ENCODE measurements at places on chromosomes 1 and 21.

GRCh38 chr1:47682198-47682597 lies 244.4 kb downstream of the FOXD2 start:
- DNase-seq = no peak

- DNase-seq = no peak
Observed at GRCh38 chr1:37676281-37677142, 15.8 kb upstream of the CDCA8 start.

- peak; percentile 40 for DNase-seq
Observed at GRCh38 chr21:39313042-39313570, 326 bp downstream of the BRWD1 start.

DNA sequence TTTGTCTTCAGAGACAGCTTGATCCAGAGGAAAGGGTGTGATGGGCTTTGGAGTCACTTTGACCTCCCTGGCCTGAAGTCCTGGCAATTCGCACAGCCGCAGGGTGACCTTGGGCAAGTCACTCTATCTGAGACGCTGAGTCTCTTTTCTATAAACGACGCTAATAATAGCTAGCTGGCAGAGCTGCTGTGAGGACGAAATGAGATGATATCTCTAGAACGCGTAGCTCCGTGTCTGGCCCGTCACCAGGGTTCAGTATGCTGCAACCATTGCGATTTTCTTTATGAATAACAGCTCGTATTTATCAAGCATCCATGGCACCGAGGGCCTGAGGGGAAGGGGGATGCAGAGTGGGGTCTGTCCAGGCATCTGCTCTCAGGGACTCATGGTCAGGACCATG lies 58.7 kb downstream of the IGSF21 start:
- no peak for DNase-seq

DNA sequence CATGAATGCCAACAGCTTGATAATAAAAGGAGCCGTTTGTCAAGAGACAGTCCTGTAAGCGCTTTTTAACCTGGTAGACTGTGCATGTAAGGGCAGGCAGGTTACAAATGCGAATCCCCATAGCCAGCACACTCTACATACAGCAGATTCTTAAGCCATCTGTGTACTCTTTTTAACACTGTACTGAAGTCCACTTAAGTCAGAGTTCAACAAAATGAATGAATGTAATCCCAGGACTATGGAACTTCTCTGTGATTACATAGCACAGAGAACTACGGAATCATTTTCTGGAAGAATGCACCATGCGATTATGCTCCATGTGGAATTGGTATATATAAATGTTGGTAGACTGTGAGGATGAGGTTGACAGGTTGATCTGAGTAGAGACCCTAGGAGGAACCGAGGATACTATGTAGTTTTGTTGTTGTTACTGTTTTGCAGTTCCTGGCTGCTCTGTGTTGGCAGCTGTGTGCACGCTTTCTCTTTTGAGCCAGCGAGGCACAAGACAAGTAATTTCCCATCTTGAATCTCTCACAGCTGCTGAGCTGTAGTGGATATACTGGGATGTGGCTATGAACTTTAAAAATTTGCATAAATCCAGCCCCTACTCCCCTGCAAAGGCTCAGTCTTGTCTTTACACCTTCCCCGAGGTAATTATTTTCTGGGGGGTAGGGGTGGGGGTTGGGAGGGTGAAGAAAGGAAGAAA lies 21.9 kb downstream of the LRRC8D start:
- DNase-seq = no peak

DNA sequence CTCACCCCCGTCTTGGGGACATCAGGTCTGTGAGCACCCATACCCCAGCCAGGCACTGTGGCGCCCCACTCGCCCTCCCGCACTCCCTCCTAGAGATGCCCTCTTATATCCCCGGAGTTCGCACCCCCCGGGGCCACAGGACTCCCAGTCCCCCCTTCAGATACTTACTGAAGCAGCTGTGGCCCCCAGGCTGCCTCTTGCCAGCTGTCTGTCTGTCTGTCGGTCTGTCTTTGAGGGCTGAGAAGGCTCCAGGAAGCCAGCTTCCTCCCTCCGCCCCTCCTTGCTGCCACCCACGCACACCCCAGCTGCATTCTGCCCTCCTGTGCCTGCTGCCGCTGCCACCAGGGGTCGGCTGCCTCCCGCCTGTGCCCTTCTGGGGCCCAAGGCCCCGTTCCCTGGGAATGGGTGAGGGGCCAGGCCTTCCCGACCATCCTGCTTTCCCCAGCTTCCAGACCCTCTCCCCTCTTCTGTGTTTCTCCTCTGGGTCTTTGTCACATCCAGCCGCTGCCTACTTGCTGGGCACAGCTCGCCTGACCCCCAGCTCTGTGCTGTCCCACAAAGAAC lies at the start of gene PTPN7:
TSS of gene PTPN7 (minus strand) at position 226 of the 564 bp plus-strand sequence. CDS start 1,200 bp downstream, outside the sequence.
- no peak for DNase-seq

GRCh38 chr1:201676197-201676596 lies 137.3 kb downstream of the NAV1 start:
- DNase-seq = no peak

DNA sequence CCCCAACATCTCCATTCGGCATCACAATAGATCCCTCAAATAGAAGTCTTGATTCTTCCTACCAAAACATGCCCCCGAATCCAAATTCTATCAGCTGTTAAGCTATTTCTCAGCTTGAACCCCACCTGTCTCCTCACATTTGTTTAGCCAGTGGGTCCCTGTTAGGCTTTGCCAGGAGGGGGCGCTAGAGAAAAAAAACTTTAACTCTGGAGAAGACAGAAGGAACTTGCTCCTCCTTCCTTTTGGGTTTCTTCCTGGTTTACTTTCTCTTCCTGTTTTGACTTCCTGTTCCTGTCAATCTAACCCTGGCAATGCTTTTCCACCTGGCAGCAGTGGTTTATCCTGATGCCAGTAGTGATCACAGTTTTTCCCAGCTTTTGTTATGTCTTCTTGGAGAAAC lies 95.6 kb upstream of the KCNK1 start:
- DNase-seq = peak; percentile 60

DNA sequence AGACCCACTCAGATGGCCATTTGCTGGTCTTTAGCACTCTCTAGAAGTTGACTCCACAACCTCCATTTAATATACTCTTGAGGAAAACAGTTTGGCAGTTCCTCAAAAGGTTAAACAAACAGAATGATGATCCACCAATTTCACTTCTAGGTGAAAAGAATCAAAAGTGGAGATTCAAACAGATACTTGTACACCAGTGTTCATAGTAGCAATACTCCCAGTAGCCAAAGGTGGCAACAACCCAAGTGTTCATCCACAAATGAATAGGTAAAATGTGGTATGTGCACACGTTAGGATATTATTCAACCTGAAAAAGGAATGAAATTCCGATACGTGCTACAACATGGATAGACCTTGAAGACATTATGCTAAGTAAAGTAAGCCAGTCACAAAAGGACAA lies 6.3 kb downstream of the PRCC start:
- DNase-seq = no peak

DNA sequence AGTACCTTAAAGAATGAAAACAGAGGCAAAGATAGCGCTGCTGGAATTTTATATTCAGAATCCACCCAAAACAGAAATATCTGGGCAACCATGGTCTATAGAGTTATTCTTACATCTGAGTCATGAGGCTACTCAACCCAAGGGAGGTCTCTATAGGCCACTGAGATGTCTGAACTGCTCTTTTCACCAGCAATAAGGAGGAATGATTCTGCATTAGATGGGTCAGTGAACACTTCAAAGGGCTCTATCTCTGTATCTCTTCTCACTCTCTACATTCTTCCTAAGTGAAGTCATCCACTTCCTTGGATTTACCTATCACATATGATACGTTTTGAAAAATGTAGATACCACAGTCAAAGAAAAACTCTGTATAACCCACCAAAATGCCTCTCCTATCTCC lies 90.2 kb upstream of the NGF start:
- no peak for DNase-seq

DNA sequence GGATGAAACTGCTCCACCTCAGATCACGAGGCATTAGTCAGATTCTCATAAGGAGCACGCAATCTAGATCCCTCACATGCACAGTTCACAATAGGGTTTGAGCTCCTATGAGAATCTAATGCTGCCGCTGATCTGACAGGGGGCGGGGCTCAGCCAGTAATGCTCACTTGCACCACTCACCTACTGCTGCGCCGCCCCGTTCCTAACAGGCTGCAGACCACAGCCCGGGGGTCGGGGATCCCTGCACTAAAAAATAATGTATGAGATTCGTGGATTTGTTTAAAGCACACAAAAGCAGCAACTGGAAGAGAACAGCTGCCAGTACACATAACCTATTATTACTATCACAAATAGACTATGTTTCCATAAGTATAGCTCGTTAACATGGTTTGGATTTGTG lies 72.9 kb downstream of the HLCS start:
- DNase-seq = no peak

DNA sequence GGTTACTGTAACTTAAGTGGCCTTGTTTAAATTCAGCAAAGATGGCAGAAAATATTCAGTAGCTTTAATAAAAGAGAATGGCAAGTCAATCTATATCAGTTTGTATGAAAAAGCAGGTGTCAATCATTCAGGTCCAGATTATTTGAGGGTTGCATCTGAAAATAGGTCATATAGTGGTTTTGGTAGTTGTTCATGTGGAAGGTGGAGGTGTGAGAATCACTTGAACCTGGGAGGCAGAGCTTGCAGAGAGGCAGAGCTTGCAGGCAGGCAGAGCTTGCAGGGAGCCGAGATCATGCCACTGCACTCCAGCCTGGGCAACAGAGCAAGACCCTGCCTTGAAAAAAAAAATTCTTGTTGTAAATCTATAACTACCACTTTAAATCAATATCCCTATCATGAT lies 88.6 kb downstream of the ZSWIM5 start:
- DNase-seq = no peak

- no peak for DNase-seq
Observed at GRCh38 chr1:95655321-95656020, 421.5 kb downstream of the RWDD3 start.

- DNase-seq = no peak
Observed at GRCh38 chr1:243420946-243421685, 165.3 kb downstream of the SDCCAG8 start.

DNA sequence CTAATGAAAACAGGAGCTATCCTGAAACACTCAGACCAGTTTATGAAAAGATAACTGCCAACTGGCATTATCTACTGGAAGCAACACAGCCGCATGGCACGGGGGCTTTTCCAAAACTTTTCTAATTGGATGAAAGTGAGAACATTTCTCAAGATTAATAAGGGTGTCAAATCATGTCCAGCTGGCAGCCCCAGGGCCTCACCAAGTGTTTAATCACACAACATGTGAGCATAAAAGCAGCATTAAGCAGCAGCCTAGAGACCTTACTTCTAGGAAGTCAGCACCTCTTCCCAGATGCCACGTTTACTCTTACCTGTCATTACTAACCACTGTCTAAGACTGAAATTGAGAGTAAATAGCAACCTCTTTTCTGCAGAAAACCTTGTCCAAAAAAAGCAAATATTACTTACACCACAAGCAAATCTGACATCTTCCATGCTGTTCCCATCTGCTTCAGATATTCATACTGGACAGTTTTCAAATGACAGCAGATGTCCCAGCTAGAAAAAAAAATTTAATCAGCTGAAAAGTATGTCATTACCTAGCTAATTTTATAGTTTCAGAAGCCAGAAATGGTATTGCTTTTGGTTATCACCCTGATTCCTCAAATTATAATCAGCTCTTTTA lies 341.5 kb upstream of the ZP4 start:
- no peak for DNase-seq

GRCh38 chr1:58432851-58433668 lies 113.5 kb downstream of the OMA1 start:
- peak; percentile 28 for DNase-seq

- DNase-seq = no peak
Observed at GRCh38 chr1:25933479-25934365, 27.5 kb upstream of the STMN1 start.

GRCh38 chr1:206685334-206685768 lies 646 bp downstream of the MAPKAPK2 start:
- DNase-seq = peak; percentile 67

DNA sequence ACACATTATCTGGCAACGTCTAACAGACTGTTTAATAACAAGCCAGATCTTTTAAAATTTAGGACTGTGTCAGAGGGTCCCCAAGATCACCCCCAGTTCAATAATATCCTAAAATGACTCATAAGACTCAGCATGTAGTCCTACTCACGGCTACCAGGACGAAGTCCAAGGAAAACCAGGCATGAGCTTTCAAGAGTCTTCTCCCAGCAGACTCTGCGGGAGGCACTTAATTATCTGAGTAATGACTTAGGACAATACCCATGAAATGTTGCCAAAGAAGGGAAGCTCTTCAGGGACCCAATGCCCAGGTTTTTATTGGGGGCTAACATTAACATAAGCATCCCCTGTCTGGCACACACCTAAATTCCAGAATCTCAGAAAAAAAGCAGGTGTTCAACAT lies 7.0 kb downstream of the HFM1 start:
- peak; percentile 16 for DNase-seq

DNA sequence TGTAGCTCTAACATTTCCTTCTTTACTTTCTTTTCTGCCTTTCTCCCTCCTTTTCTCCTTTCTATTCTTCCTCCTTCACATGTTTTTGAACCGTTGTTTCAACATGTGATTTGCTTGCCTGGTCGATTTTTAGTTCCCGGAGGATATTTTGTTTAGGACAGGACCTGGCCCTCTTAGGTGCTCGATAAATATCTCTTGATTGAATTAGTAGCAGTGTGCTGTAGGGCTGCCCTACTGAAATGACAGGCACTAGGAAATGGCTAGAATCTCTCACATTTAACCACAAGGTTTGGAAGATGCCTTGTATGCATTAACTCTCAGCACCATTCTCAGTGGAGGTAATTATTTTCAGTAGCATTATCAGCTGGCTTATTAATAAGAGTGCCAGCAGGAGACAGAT lies 305.6 kb downstream of the PAPPA2 start:
- no peak for DNase-seq

- no peak for DNase-seq
Observed at GRCh38 chr1:167826127-167826526, 87.8 kb downstream of the ADCY10 start.

GRCh38 chr21:32844653-32845436 lies 73.3 kb upstream of the PAXBP1 start:
- peak; percentile 24 for DNase-seq

DNA sequence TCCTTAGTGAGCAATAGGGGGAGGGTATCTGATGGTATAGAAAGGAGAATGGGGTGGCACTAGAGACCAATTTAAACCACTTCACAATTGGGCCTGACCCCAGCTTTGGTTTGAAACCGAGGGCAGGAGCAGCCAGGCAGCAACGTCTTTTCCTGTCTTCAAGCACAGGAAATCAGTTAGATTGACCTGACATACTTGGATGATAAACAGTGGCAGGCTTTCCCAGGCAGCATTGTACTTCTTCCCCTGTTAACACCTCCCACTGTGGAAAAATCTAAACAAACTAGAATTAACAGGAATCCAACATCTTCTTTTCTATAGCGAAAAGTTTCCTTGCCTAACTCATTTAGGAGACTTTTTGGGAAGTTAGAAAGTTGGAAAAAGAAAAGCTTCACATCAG lies 40.6 kb downstream of the SELL start:
- DNase-seq = no peak
